Renal cortical epithelial cell (primary cell): ENCODE measurements at places on chromosomes 6 and 20. TPM values are rescaled to one million over a fixed set of nuclear protein-coding genes. Genes with fewer than 3 reads are reported as not detected.

DNA sequence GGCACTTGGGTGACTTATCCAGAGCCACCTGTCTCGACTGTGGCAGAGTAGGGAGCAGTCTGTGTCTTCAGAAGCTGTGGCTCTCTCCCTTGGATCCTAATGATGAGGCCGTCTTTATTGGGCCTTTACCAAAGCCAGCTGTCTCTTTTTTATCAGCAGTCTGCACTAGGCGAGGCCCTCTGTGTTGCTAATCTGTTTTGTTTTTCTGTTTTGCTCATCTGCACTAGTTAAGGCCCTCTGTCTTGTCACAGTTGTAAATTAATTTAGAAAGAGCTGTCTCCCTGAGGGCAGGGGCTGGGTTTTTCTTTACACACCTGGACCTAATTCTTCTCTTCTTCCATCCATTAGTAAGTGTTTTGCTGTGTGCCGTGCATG, 45.0 kb downstream of the CDS2 start:
- no peak for DNase-seq

GRCh38 chr6:157403686-157404051, 22.7 kb downstream of the ZDHHC14 start:
- DNase-seq, result no peak

DNA sequence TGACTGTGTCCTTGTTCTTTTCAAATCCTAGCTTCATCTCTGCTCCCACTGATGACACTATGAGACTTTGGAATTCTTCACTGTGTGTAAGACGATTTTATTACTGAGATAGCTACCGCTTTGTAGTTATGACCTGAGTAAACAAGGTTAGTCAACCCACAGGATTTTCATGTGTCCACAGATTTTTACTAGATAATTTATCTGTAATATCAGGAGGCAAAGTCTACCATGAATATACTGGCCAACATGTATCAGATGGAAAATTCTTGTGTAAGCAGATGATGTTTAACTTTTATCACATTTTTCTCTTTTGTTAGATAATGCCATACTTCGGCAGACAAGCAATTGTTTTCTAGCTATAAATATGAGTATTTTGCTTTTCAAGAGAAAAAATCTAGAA, 119.8 kb downstream of the SGK1 start:
- no peak for DNase-seq

DNA sequence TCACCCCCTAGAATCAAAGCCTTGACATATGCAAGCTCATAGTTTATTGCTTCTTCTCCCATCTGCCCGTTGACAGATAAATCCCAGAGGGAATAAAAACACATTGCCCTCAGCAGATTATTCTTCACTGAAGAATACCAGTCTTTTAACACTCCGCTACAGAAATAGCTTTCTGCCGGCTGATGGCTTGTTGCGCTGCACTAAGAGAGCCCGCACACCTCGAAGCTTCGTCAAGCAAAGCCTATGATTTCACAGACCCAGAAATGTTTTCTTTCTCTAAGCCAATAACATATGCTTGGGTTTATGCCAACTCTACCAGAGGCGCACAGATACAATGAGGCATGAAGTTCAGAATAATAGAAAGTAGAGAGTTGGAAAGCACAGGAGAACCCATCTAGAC, 208.9 kb upstream of the FOXQ1 start:
- DNase-seq, result peak; percentile 16

- no peak for DNase-seq
Measured at GRCh38 chr20:58605292-58606065, 45.6 kb upstream of the STX16 start.

- DNase-seq, result no peak
Measured at GRCh38 chr20:10125757-10126156, 91.0 kb downstream of the ANKEF1 start.

- DNase-seq, result no peak
Measured at GRCh38 chr6:169034516-169035167, 219.0 kb downstream of the THBS2 start.

DNA sequence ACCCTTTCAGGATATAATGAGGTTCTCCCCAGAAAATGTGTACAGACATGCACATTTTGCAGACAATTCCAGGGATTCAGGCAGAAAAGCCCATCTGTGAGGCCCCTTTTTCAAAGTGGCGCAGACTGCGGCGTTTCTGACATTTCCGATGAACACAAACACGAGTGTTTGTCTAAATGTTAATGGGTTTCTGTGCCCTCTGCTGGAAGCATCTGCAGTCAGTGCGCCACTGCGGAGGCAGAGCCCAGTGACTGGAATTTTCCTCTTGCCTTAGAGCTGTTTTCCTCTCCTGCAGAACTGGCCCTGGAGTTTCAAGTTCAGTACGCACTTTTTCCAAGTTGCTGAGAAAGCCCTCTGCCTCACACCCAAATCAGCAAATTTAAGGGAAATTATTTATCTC, 15.3 kb downstream of the ANKRD60 start:
- DNase-seq, result no peak

DNA sequence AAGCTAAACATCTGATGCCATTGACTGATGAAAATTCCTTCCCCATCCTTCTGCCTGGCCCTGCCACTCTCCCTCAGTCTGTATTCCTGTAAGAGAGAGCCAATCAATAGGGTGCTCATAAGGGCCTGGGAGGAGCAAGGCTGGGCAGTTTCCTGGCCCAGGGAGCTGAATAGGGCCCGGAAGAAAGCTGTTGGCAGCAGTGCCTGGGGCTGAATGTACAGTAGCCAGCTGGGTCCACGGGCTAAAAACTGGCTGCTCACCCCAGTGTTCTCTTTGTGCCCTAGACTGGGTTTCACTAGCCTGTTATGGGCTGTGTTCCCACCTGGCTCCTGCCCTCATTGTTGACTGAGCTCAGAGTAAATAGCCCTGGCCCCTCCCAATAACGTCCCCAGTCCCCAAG, 1.7 kb upstream of the WFDC2 start:
- DNase-seq, result no peak

DNA sequence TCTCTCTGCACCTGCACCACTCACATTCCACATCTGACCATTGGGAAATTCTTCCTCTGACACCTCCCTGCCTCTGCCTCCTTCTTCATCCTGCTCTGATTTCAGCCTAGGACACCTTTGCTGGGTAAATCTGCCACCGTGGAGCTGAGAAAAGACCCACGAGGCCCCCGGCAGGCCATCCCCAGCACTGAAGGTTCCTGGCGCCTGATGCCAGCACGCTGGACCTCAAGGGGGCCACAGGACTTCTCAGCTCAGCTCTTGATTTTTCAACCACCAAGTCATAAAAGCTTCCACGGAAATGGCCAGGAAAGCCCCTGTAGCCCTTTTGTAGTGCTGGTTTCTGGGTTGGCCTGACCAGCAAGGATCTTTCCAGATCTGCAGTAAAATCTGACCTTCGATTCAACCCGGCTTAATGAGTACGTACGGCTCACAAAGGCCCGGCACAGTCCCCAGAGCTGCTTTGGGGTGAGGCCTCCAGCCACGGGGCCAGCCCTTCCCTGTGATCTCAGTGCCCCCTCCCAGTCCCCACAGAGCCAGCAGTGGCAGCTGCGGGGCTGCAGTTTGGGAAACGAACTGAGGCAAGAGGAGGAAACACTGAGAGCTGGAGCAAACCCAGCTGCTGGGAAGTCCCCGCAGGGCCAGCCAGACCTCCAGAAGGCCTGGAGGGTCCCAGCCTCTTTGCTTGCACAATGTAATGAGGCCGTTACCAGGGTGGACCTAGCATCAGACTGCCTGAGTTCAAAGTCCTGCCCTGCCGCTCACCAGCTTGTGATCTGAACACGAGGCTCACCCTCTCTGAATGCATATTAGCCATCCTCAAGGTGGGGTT, 157.5 kb downstream of the BMP7 start:
- no peak for DNase-seq

DNA sequence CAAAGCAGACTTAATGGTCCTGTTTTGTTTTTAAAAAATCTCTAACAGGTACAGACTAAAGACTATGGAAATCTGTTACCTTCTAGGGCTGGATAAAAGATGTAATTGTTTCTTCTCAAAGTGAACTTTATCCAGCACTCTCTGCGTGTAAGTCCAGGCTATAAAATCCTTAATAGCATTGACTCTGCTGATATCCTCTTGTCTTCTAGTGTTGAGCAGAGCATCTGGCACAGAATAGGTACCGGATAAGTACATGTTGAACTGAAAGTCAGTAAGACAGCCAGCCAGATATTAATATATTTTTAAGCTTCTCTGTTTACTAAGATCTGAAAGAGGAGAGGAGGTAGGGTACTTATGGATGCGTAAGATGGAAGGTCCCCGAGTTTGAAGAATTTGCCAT, 262.3 kb downstream of the TBC1D7 start:
- DNase-seq, result no peak

- peak; percentile 22 for DNase-seq
Measured at GRCh38 chr6:35302604-35303241, 5.1 kb downstream of the DEF6 start.

DNA sequence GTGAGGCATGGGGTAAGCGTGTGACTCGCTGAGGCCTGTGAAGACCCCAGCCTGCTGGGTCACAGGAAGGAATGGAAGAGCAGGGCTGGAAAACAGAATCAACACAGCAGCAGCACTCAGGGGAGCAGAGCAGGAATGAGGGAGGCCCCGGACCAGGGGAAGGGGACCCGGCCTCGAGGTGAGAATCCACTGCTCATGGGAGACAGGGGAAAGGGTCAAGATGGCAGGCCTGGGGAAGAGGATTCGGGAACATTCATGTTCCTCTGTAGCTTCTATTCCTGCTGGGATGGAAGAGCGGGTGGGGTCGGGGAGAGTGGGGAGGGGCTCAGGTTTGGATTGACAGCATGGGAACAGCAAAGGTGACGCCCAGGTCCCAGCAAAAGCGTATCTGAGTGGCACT, 59.4 kb downstream of the NPEPL1 start:
- no peak for DNase-seq

GRCh38 chr20:1912646-1913045, 17.4 kb downstream of the SIRPA start:
- no peak for DNase-seq

DNA sequence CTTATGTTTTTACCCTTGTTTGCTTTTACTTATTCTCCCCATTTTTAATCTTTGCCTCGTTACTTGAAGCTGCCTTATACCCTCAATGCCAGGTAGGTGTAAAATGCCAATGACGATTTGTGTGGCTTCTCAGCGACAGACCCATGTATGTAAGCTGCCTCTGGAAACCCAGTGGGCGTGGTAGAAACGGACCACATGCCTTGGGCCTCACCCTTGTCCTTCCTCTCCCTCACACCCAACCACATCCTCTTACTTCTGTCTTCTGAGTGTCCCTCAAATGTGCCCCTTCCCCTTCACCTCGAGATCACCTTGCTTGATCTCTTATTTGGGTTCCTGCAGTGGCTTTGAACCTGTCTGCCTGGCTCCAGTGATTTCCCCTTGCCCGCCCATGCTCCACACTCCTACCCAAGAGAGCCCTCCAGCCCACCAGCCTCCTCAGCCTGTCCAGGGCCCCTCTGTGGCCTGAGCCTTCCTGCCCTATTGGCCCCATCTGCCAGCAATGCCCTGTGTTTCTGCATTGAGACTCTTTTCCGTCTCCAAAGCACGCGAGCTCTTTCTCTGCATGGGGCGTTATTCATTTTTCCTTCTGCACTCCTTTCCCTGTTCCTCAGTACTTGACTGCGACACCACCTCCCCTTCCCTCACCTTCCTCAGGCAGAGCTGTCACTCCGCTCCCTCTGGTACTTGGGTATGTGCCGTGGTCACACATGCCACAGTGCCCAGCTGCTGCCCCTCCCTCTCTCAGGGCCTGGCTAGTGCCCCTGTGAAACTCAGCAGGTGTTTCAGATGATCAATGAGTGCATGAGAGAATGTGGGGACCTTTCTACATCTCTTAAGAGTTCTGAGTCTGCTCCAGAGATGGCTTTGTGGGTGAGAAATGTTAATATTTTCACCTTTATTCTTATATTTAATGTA, 115.4 kb downstream of the SLX4IP start:
- DNase-seq, result no peak

UNC5CL gene
- 2.4 and 9.6 TPM in 2 replicates for total RNA-seq

HLA-DRB5 gene
- 0.20 and 0.87 TPM in 2 replicates for total RNA-seq

TGM3 gene
- total RNA-seq, result not detected in 2 replicates

UBE2C gene
- 0.75 and 16.7 TPM in 2 replicates for total RNA-seq

RBM24 gene
- total RNA-seq, result 2.4 and 3.1 TPM in 2 replicates
